Foreskin melanocyte (primary cell): ENCODE measurements at places on chromosomes 1 and 21.
A peak's percentile ranks its signal among the peaks of the same experiment; 100 is the strongest.

GRCh38 chr1:67960766-67961165 is 89.7 kb downstream of the DIRAS3 start:
- DNase-seq: no peak

DNA sequence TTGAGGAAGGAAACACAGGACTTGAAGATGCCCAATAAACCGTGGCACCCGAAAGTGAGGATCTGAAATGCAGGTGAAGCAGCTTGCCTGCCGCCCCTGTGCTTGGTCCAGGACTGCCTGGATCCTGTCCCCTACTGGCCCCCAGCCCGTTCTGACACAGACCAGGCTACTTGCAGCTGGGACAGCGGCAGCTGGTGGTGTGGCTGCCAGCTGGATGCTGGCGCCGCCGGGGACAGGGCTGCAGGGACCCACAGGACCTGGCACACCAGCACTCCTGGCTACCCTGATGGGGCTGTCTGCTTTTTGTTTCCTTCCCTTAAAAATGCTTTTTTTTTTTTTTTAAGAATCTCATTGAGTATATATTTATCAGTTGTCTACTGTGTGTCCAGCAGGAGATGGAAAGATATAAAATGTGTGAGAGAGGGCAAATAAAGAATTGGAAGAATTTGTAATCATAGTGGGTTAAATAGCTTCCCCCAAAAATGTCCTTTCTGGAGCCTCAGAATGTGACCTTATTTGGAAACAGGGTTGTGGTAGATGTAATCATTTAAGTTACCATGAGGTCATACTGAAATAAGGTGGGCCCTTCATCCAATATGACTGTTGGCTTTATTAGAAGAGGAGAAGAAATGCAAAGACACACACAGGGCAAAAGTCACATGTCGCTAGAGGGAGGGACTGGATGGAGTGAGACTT is 165.6 kb downstream of the DSCAM start:
- DNase-seq: no peak

GRCh38 chr1:3377604-3378279 is 76.7 kb upstream of the ARHGEF16 start:
- no peak for DNase-seq

GRCh38 chr1:173062150-173062938 is 11.6 kb upstream of the TNFSF18 start:
- DNase-seq: peak; percentile 4

GRCh38 chr1:68801440-68801839 is 304.6 kb upstream of the DEPDC1 start:
- DNase-seq: no peak

DNA sequence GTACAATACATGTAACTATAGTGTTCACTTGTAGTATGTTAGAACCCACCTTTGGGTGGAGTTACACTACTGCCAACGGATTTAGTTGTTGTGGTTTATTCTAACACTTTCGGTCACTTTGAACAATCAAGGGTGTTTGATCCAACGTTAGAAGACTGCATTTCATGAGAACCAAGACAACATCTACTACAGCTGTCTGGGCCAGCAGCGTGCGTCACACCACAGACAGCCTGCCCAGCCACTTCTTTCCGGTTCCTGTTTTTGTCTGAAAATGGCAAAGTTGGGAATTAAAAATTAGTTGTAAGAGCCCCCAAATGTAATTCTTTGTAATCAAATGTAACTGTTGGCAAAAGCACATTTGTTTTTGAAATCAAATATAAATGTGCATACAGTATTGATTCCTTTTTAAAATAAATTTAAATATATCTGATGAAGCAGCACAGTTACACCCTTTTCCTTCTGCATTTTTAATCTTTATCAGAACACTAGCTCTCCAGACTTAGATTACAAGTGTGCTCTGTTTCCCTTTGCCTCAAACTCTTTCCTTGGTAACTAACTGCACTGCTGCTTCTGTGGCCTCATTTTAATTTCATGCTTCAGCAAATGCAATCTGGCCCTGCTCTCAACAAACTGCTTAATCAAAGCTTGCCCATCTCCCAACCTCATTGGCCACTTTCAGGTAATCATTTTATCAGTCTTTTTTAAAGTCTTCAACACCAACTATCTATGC is 86.6 kb upstream of the DPH5 start:
- DNase-seq: no peak

DNA sequence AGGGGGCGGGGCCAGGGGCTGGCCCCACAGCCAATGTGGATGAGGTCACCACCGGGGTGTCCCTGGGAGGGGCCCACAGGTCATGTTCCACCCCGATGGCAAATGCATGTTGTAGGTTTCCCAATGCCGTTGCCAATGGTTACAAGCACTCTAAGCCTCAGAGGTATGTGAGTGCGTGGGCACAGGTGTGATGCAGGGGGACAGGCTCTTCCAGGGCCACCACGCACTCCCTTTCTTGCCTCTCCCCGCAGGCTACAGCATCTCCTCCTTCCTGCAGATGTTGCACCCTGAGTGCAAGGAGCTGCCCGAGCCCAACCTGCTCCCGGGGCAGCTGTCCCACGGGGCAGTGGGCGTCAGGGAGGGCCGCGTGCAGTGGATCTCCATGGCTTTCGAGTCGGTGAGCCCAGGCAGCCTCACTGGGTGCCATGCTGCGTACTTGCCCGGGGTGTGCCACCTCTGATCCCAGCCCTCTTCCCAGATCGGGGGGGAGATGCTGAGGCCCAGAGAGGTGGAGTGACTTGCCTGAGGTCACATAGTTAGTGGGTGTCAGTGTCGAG is 52.4 kb downstream of the DISP3 start:
- no peak for DNase-seq

DNA sequence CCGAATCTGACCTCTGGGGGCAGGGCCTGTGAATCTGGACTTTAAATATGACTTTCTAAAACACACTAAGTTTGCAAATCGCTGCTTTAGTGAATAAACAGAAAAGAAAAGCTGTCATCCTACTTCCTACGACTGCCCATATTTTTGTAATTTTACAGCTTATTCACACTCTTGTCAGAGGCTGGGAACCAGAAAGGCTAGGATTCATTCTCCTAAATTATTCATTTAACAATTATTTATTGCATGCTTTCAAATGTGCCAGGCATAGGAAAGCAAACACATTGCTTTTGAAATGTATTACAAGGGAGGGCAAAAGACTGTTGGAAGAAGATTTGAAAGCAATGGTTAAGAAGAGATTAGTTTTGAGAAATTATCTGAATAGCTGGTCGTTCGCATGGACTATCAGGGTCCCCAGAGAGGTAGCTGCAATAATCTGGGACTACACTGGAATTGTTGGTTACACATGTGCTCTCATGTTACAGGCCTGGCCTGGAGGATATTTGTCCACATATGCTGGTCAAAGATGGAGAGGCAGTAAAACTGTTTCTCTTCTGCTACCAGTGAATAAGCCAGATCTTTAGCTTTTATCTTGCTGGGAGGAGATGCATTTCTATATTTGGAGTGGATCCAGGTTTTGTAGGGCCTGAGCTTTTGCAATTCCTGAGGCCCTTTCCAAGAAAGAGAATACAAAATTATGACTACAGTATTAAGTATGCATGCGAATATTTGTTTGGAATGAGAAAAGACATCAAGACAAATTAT is 29.6 kb upstream of the SFPQ start:
- DNase-seq: no peak

- no peak for DNase-seq
Measured at GRCh38 chr1:114359791-114360190, 151.2 kb downstream of the TRIM33 start.

- DNase-seq: peak; percentile 12
Measured at GRCh38 chr21:42047821-42048613, 23.1 kb upstream of the UMODL1 start.

DNA sequence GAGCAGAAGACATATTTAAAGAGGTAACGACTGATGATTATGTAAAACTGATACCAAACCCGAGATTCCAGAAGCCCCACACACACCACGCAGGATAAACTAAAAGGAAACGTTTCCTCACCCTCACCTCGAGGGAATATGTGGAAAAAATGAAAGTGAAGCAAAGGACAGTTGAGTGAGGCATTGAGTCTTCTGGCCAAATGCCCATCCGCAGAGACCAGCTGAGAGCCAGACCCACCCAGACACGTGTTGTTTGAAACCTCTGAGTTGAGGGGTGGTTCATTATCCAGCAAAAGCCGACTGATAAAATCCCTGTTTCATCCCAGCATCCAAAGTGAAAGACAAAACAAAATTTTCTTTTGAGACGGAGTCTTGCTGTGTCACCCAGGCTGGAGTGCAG is 29.6 kb upstream of the PCBP3 start:
- DNase-seq: no peak

- DNase-seq: no peak
Measured at GRCh38 chr21:45556645-45557615, 14.7 kb upstream of the SLC19A1 start.

DNA sequence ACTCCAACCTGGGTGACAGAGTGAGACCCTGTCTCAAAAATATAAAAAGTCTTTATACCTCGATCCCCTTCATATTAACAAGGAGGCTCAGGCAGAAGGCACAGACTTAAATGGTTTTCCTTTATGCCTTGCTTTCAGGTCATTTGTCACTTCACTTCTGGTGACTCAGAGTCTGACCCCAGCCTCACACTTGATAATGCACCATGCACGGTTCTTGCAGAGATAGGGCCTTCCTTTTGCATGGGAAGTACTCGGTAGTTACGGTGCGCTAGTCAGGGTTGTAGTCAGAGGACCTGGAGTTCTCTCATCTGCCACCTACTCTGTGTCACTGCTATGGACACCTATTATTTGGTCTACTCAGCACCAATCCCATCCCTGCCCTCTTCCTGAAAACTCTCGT is 43.6 kb upstream of the BMP8B start:
- no peak for DNase-seq

DNA sequence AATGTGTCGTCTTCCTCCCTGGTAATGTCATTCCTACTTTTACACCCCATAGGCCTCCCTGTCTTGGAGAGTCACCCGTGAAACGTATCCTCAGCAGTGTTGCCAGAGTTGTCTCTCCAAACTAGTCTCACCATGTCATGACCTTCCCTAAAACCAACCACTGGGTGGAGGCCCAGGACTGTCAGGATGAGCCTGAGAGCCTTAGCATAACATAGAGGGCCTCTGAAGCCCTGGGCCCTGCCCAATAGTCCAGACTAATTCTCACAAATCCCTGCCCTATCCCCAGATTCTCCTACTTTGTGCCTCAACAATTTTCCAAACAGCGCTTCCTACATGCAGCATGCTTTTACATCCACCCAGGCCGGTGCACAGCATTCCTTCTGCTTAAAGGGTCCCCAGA is 29.3 kb upstream of the HSD3B1 start:
- DNase-seq: no peak

- DNase-seq: no peak
Measured at GRCh38 chr1:20731057-20731991, 1.2 kb downstream of the SH2D5 start.

DNA sequence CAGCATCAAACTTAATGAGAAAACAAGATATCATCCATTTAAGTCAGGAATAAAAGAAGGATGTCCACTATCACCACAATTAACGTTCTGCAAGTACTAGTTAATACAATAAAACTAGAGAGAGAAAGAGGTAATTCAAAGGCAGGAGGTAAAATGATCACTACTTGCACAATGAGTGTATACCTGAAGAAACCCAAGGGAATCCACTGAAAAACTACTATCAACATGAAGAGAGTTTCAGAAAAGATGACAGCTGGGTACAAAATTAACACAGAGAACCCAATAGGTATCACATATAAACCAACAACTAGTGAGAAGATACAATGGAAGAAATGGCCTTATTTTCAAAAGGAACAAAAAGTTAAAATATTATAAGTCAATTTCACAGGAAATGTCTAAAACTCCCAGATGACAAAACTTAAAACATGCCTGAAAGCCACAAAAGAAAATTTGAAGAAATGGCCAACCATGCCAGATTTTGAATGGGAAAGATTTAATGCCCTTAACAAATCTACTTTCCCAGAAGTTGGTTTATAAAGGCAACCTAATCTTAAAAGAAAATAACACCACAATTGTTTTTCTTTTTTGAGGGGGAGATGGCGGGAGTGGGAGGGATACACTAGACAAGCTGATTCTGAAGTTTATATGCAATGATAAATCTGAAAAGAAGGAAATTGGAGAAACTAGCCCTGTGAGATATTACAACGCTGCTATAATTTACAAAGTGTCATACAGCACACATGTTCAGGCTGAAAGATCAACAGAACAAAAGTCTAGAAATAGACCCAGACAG is 17.8 kb downstream of the VPS26C start:
- no peak for DNase-seq

DNA sequence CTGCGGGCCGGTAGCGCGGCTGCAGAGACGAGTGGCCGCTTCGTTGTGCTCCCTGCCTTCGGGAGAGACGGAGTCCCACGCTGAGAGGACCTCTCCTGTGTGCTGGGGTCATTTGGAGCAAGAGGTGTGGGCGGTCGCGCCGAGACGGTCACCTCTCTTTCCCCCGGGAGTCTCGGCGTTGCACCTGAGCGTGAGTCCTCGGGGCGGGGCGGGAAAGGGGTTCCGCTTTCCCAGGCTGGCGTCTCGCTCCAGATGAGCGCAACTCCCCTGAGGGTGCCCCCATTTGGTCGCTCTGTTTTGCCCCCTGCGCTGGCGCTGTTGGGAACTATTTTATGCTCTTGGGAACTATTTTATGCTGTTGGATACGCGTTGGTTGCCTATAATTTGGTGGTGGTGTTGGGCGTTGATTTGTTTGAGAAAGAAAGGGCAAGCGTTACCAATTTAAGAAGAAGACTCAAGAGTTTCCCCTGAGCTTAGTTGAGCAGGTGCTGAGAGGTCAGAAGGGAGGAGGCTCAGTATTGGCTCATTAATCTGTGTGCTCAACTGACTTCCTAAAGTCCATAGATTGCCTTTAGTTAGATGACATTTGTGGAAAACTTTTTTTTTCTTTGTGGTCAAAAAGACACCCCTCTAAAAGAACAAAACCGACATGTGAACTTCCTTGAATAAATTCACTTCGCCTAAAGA is 683 bp downstream of the LRRC8B start:
- no peak for DNase-seq

- DNase-seq: no peak
Measured at GRCh38 chr1:108617724-108618056, 43.2 kb downstream of the HENMT1 start.

DNA sequence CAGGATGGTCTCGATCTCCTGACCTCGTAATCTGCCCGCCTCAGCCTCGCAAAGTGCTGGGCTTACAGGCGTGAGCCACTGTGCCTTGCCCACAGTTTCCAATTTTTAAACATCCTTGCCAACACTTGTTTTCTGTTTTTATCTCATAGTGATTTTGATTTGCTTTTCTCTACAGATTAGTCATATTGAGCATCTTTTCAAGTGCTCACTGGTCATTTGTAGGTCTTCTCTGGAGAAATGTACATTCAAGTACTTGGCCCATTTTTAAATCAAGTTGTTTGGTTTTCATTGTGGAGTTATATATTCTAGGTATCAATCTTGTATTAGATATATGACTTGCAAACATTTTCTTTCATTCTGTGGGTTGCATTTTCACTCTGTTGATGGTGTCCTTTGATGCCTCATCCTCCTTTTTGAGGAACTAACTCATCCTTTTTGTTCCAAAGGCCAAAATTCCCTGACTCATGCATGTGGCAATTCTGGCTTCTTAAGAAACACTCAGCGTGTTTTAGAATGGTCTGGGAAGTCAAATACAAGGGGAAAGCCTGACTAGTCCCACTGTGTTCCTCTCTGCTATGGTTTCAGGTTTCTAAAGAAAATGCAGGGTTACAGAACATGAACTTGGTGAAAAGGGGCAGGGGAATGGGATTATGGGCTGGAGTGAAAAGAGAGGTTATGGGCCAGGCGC is 37.3 kb downstream of the PTAFR start:
- DNase-seq: no peak
